ENCODE measurements at places on chromosomes 16 and 17.

DNA sequence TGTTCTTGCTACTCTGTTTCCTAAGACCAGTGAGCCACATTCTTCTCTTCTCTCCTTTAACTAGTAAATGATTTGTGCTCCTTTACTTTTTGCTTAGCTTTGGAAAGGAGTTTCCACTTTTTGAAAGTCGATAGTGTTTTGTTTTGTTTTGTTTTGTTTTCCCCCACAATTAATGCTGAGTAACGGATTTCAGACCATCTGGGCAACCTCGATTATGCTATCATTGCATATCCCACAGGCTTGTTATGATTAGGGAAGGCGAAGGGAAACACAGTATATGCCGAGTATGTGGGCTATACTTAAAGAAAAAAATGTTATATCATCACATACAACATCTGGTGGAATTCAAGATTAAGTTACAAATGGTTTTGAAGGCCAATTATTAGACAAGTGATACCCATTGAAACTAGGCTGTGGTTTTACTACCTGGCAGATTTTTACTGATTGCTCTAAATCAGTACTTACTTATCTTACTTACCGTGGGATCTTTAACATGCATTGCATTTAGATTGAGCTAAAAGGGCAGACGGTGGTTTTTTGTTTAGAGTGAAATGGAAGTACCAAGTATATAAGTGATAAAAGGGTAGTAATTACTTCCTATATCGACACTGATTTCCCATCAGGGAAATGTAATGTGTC is 361.3 kb upstream of the SOX9 start:
- no peak for DNase-seq

GRCh38 chr16:50244504-50245416 is 21.6 kb upstream of the ADCY7 start:
- DNase-seq = no peak

DNA sequence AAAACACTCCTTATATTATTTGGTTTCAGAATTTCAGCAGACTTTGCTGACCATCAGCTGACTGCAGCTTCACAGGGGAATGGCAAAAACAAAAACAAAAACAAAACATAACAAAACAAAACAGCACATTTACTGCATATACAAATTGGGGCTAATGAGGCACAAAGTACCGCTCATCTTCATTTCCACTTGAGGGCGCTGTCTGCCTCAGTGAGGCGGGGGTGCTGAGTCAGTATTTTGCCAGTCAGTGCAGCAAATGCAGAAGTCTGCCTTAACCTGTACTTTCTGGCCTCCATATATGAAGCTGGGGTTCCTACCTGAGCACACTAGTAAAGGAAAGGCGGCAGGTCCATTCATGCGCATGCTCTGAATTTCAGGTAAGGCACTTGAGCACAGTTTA is 13.5 kb upstream of the DYNLRB2 start:
- DNase-seq = peak; percentile 56

GRCh38 chr16:53950677-53951076 is 246.7 kb downstream of the FTO start:
- no peak for DNase-seq

- DNase-seq = no peak
These were observed 26.2 kb upstream of the PLCG2 start for GRCh38 chr16:81752876-81753227.

DNA sequence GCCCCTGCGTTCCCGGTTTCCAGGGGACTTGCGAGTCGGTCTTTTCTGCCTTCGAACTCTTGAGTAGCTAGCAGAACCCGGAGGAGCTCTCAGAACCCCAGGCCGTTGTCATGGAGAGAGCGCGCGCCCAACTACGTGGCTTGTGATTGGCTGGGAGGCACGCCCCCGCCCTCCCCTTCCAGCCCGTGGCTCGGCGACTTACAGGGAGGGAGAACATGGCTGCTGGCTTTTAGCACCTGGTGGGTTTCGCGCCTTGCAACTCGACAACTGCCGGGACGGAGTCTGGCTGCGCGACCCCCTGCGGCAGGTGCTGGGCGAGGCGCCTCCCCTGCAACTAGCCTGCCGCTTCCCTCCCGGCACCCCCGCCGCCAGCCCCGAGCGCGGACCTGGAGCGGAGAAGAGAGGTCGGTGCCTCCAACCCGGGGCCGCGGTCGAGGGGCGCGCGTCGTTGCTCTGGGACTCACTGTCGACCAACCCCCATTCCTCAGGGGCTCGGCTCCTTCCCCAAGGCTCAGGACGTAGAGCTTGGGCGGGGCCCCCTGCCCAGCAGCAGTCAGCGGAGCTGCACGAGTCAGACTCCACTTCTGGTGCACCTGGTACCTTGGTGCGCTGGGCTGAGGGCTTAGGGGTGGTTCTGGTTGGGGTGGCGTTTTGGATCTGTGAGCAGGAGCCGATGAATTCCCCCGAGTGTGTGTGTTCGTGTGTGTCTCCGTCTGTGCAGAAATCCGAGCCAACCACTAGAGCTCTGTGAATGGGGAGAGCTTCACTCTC is 9.0 kb upstream of the ZFP90 start:
- DNase-seq = peak; percentile 92

DNA sequence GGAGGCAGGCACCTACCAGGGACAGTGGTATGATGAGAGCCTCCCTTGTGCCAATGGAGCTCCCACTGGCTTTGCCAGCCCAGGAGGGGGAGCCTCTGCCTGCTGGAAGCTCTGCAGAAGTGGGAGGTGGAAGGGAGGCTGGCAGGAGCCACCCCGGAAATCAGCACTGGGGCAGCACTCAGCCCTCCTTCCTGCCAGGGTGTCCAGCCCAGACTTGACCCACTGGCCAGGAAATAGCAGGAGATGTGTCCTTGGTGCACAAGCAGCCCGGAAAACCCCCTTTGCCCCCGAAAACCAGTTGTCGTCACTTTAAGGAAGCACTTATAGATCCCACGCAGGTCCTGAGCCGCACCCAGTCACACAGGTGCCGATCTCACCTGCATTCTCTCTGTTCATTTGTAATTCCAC is 49.3 kb upstream of the CACNG4 start:
- no peak for DNase-seq

DNA sequence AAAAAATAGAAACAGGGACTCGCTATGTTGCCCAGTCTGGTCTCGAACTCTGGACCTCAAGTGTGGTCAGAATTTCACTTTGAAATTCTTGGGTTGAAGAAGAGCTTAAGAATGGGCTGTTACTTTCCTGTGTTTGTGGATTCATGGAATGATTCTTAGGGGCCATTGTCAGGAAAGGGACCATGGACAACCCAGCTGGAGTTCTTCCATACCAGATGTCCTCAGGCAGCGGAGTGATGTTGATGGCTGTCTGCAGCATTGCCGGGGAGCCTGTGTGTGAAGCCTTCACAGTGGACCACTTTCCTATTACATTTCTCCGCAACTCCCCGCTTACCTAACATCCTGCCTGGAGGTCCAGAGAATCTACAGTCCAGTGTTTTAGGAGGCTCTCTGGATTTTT is 145.9 kb downstream of the CLEC16A start:
- DNase-seq = no peak

GRCh38 chr17:72417627-72418026 is 296.8 kb downstream of the SOX9 start:
- DNase-seq = no peak

GRCh38 chr16:50667497-50668367 is 13.4 kb downstream of the SNX20 start:
- no peak for DNase-seq

DNA sequence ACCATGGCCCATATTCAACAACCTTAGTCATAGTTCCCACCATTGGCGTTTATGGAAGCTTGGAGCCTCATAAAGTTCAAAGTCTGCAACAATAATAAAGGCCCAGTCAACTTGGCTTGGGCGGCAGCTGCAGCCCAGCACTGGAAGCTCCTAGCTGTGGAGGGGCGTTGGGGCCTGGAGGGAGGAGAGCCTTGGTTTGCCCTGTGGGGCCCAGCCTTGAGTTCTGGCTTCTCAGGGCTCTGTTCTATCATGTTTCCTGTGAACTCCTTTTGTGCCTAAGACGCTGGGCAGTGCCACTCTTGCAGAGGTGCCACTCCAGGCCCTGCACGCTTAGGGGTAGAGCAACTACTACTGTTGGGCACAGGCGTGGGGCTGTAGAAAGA is 927 bp upstream of the ENGASE start:
- DNase-seq = no peak

GRCh38 chr17:21007646-21008045 is 35.2 kb downstream of the USP22 start:
- no peak for DNase-seq

GRCh38 chr16:54268340-54268739 is 18.2 kb downstream of the IRX3 start:
- DNase-seq = no peak

GRCh38 chr16:73956587-73957494 is 339.8 kb upstream of the PSMD7 start:
- DNase-seq = peak; percentile 16

- no peak for DNase-seq
These were observed at the start of gene ADAM11 for GRCh38 chr17:44758414-44759085. ADAM11 (plus strand) TSS chr17:44758988; CDS start chr17:44759200, 212 bp downstream.

DNA sequence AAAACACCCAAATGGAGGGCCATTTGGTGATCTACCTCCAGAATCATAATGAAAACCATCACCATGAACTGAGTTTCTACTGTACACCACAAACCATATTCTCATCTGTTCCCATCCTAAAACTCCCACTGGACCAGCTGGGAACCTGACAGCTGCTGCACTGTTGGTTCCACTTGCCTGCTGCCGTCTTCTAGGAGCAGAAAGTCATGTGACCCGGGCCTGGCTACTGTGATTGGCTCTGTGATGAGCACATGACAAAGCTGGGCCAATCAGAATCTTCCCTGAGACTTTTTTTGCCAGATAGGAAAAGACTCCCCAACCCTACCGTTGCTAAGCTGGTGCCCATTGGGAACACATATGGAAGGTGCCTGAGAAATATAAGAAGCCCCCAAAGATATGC is 264.2 kb downstream of the MRTFB start:
- no peak for DNase-seq

DNA sequence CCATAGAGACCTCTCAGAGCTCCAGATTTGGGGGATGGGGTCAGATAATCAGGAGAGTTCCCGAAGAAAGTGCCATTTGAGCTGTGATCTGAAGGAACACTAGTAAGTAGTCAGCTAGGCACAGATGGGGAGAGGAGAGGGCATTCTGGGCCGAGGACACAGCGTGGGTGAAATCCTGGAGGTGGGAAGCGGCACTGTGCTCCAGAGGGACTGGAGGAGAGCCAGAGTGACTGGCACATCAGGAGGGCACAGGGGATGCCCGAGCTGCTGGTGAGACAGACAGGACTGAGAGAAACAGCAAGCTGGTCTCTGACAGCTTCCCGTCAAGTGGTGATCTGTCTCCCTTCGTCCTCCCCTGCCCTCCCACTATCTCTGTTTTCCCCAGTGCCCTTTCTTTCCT is 40.6 kb downstream of the KNOP1 start:
- DNase-seq = no peak

DNA sequence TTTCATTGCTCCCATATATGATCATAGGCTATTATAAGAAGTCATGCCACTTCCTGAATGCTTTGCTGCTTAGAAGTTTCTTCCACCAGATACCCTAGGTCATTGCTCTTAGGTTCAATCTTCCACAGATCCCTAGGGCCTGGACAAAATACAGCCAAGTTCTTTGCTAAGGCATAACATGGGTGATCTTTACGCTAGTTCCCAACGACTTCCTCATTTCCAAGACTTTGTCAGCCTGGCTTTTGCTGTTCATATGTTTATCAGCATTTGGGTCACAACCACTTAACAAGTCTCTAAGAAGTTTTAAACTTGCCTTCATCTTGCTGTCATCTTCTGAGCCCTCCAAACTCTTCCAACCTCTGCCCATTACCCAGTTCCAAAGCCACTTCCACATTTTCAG is 20.1 kb upstream of the DLX3 start:
- no peak for DNase-seq

DNA sequence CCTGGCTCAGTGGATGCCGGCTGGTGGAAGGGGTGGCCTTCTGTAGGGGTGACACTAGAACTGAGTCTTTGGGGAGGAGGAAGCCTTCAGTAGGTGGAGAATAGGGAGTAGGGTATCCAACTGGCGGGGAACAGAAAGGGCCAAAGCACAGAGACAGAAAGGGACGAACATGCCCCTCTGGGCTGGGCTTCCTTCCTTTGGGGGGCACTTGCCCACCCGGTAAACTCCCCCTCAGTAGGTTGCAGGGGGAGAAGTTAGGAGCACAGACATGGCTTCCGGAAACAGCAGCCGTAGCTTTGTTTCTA is 774 bp downstream of the ENGASE start:
- no peak for DNase-seq

GRCh38 chr17:4035081-4035680 is 70.9 kb upstream of the ATP2A3 start:
- DNase-seq = no peak

- DNase-seq = peak; percentile 41
These were observed 1.8 kb downstream of the C16orf54 start for GRCh38 chr16:29743827-29744531.

GRCh38 chr17:64306850-64307463 is 43.9 kb upstream of the TEX2 start:
- peak; percentile 69 for DNase-seq

GRCh38 chr16:57384248-57385070 is 12.2 kb downstream of the CX3CL1 start:
- no peak for DNase-seq

DNA sequence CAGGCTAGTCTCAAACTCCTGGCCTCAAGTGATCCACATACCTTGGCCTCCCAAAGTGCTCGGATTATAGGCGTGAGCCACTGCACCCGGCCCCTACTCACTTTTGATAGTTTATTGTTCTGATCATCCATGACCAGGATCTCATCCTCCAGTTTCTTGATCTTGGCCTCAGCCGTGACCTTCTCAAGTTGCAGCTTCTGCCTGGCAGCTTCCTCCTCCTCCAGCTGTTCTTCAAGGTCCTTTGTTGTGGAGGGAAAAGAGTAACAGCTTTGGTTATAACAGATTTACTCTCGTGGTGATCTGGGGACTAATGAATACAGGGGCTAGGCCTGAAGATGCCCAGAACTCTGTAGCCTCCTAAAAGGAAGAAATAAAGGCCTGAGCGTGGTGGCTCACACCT is 89.9 kb downstream of the NDE1 start:
- no peak for DNase-seq

GRCh38 chr16:68750193-68750695 is 13.2 kb downstream of the CDH1 start:
- no peak for DNase-seq
